ENCODE measurements at places on chromosomes 7 and 10.

GRCh38 chr7:158312789-158313188, 274.8 kb downstream of the PTPRN2 start:
- DNase-seq: no peak

DNA sequence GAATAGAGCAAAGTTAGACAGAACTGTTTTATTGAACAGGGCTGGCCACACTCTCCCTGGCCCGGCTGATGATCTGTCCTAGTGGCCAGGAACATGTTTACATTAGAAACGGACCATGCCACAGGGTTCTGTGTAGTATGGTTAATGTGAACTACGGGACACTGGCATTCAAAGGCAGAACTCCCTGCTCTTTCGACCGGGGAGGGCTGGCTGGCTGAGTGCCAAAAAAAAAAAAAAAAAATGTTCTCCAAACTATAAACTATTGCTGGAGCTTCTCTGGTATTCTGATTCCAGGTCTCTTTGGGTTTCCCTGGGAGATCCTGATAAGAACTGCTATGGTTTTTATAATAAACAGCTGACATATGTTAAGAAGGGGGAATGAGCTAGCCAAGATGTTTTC, 1262.6 kb upstream of the SORCS1 start:
- peak; percentile 3 for DNase-seq

GRCh38 chr7:80082213-80082612, 52.4 kb upstream of the GNAI1 start:
- no peak for DNase-seq

DNA sequence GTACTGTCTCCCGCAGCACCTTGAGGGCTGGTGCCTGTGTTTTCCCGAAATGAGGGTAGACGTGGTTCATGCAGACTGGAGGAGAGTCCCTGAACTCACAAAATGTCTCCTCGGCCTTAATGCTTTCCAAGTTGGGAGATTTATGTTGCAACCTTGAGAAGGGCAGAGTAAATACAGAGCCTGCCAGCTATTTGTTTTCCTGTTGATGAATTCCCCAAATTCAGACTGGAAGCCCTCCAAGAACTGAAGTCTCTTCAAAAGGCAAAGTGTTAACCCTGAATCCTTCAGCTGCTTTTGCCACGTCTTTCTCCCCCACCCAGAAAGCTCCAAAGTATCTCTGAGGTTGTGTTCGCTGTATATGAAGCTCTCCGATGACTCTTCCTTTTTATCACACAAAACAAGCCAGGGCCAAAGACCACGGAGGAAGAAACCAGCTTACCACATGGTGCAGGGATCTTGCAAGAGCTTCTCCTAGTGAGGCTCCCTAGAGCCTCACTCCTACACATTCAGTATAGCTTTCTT, 254.7 kb upstream of the NFE2L3 start:
- DNase-seq: no peak

GRCh38 chr7:81158189-81158588, 239.3 kb upstream of the SEMA3C start:
- no peak for DNase-seq

- no peak for DNase-seq
Observed at GRCh38 chr7:148044173-148044572, 546.4 kb upstream of the C7orf33 start.

GRCh38 chr7:46781901-46782439, 799.9 kb downstream of the TNS3 start:
- DNase-seq: no peak

DNA sequence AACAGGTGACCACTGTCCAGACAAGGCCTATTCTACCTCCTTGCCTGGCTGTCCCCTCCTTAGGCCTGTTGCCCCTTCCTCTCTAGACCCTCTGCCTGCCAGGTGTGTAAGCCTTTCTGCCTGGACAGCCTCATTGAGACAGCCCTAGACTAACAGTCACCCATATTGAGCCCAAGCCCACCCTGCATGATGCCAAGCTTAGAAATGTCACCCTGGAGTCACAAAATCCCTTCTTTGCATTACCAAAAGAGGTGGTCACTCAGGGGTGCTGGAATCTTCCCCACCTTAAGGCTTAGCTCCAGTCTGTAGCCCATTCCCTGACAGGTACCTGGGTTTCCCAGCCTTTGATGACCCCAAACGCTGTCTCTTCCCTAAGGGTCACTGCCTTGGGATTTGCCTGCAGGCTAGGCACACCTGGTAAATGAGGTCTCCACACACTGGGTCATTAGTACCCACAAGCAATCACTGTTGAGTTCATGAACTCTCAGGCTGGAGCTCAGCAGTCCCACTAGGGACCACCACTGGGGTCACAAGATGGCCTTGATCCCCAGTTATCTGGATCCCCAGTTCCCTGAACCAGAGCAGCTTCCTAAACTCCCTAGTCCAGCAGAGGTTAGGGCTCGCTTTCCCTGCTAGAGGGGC, 54.9 kb upstream of the CAMK2B start:
- no peak for DNase-seq

DNA sequence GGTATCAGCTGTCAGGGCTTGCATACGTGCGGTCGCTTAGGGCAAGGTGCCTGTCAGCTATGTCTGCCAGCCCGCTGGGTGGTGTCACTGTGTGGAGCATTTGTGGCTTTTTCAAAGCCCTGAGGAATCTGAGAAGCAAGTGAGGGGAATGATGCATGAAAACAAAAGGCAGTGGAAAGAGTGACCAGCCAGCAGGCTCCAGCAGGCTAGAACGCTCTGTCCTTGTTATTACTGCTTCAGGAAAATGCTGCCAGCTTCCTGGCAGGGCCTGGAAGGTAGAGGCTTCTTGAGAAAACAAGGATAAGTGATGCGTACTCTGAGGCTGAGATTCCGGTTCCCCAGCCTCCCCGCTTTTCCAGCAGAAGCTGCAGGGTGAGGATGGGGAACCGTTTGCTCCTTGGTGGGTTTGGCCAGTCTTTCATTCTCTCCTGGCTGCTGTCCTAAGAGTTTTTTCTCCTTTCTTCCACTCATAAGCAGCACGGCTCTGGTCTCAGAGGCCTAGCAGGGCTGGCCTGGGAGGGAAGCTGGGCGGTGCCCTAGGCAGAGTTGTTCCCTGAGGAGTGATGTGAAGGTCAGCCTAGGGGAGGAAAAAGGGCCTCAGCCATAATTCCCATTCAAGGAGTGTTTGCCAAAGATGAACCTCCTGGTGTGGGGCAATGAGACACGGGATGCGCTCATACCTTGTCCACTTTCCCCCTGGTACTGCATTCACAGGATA, 42.8 kb upstream of the MKLN1 start:
- peak; percentile 18 for DNase-seq

GRCh38 chr7:94901981-94902380, 5.4 kb upstream of the PPP1R9A start:
- DNase-seq: no peak

GRCh38 chr7:87416682-87417587, 58.5 kb downstream of the ABCB4 start:
- peak; percentile 55 for DNase-seq

GRCh38 chr7:80635998-80636397, 2.4 kb upstream of the CD36 start:
- no peak for DNase-seq

DNA sequence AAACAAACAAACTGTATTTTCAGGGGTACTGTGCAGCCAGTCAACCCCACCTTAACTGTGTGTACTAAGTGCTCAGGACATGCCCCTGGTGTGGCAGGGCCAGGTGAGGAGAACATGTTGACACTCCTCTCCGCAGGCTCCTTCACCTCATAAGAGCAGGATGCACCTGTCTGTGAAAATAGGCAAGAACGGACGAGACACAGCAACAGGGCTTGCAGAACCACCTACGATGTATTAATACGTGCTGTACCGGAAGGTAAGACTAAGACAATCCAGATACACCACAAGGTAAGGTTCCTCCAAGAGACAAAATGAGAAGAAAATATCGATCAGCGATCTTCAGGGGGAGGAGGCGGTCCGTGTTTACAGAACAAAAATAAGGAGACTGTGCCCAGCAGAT, 65.8 kb upstream of the CAMK2B start:
- DNase-seq: no peak

- no peak for DNase-seq
Observed at GRCh38 chr10:118311505-118311904, 30.6 kb downstream of the FAM204A start.

DNA sequence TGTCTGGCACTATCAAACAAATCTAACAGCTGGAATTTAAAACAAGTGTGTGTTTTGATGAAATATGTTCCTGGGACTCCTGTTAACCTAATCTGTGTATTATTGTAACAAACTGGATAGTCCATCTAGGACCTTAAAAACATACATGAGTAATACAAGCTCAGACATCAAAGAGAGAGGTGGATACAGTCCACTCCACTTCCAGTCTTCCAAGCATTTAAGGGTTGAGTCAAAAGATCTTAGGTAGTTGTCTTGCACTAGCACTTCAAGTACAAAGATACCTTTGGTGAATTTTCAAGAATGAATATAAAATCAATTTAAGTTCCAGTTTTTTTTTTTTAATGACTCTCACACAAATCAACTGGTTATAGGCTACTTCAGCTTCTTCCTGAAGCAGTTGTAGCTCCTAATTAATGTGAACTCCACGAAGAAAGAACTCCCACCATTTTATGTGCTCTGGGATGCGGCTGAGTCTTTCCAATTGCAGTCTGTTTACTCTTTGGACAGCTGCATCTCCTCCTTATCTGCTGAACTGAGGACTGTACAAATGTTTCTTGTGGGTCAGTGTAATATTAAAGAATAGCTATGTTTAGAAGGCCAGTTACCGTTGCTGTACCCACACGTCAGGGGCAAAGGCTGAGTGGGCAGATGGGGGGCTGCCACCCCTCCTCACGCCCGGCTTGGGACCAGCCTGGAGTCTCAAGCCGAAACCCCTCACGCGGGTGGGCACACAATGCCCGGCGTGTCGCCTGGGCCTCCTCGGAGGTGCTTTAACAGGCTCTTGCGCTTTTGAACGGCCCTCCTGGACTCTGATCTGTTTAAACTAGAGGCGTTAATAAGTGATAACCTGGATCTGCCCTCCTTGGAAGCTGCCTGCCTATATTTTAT, 2.9 kb upstream of the IGF2BP3 start:
- no peak for DNase-seq

GRCh38 chr10:17650416-17650815, 6.5 kb downstream of the STAM start:
- DNase-seq: no peak

DNA sequence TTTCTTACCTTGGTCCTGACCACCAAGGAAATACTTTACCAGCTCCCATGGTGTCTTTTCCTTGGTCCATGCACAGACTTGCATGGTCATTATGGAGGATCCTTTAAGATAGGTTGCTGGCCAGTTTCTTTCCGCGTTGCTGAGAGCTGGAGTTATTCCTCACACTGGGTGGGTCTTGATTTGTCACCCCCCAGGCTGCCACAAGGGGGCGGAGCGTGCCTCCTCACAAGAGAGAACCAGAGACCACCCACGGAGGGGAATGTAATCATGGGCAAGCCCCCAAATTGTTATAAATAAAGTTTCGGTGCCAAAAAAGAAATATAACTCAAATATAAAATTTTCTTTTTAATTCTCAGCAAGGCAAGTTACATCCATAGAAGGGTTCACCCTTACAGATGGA, 10.5 kb upstream of the TRIM24 start:
- no peak for DNase-seq

GRCh38 chr7:150369748-150370501, 1.3 kb downstream of the REPIN1 start:
- DNase-seq: no peak

- no peak for DNase-seq
Observed at GRCh38 chr10:63375458-63375857, 90.3 kb downstream of the JMJD1C start.

- peak; percentile 48 for DNase-seq
Observed at GRCh38 chr7:35630024-35630972, 64.6 kb downstream of the HERPUD2 start.

GRCh38 chr10:35875016-35875676, 233.1 kb upstream of the FZD8 start:
- DNase-seq: no peak

- no peak for DNase-seq
Observed at GRCh38 chr10:122421742-122422141, 32.7 kb upstream of the ARMS2 start.

- no peak for DNase-seq
Observed at GRCh38 chr7:105992905-105993304, 29.8 kb downstream of the CDHR3 start.

DNA sequence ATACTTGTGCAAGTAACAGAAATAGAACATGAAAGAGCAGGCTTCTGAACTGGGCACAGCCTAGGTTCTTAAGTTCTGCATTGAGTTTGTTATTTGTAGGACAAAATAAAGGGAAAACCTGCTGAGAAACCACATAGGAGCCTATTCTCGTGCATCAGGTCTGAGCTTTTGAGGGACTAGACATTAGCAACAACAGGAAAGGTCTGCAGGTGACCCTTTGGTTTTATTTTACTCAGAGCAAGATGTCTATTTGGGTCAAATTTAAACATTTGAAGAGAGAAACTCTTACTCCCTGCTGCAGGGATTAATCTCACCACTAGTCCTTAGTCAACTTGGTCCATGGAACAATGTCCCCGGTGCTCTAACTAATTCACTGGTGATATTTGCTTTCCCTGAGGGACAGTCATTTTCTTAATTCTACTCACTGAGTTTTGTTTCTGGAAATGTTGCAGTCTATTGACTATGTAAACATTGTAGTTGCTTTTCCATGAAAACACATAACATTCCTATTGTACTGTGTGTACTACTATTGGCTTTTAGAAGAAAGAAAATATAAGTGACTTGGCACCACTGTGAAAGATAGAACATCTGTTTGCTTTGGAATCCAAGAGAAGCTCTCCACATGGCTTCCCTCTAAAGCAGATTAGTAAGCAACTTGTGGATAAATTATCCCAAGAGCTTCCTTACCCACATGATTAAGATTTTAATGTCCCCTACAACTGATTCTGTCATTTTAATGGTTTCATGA, 108.2 kb downstream of the CHRM2 start:
- DNase-seq: peak; percentile 16

GRCh38 chr7:27846388-27846787, 106.4 kb downstream of the TAX1BP1 start:
- no peak for DNase-seq

- DNase-seq: peak; percentile 4
Observed at GRCh38 chr7:121369462-121369861, 26.6 kb downstream of the FAM3C start.

DNA sequence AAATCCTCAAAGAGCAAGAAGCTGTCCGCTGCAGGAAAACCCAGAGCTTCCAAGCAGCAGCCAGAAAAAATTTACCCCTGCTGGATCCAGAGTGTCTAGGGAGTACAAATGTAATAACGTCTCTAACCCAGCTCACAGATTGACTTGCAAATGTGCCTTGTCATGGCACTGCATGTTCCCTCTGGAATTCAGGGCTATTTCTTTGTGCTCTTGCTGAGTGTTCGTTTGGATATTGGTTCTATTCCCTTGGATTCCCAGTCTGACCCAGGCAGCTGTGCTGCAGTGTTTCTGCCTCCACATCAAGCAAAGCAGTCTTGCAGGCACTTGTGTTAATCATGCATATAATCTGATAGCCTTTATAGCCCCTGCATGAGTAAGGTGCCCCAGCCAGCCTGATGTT, 209.9 kb upstream of the GHITM start:
- DNase-seq: no peak

Data from GM03348 (cell line).